NCI-H1930 (cell line): ENCODE measurements at places on chromosomes 12 and 14.
A peak's percentile ranks its signal among the peaks of the same experiment; 100 is the strongest.

DNA sequence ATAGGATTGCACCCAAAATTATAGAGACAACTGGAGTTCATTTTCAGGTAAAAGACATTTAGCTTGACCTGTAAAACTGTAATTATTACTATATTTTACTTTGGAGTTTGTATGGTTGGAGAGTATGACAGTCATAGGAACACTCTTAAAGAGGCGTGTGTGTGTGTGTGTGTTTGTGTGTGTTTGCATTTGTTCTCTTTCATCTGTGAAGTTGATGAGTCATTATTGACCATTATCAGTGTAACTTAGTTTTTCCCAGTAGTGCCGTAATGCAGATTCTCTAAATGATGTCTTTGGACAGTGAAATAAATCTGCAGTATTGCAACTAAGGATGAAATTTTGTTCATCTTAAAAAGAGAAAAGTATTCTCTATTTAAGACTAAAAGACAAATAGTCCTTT lies 13.0 kb downstream of the WASHC4 start:
- DNase-seq: no peak

- DNase-seq: peak; percentile 66
Measured at GRCh38 chr12:47023953-47024352, 55.5 kb upstream of the PCED1B start.

- no peak for DNase-seq
Measured at GRCh38 chr14:99183716-99184115, 88.3 kb downstream of the BCL11B start.

DNA sequence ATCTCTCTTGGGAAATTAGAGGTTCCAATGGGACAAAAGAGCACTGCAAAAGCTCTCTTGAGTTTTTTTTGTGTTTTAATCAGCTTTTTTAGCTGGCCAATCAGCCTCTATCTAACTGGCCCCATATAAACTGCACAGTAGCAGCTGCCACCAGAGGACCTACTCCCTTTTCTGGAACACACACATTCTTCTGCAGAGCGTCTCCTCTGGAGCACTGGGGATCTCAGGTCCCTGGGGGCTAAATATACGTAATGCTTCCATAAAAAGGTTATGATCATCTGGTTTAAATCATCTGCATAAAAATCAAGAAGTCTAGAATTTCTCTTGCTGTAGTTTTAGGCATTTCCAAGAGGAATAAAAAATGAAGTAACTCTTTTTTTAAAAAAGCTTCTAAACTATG lies 32.3 kb downstream of the TSPAN8 start:
- no peak for DNase-seq

GRCh38 chr14:54789166-54789565 lies 113.5 kb downstream of the GCH1 start:
- no peak for DNase-seq

GRCh38 chr12:45727980-45728629 lies 1.4 kb upstream of the ARID2 start:
- peak; percentile 79 for DNase-seq

DNA sequence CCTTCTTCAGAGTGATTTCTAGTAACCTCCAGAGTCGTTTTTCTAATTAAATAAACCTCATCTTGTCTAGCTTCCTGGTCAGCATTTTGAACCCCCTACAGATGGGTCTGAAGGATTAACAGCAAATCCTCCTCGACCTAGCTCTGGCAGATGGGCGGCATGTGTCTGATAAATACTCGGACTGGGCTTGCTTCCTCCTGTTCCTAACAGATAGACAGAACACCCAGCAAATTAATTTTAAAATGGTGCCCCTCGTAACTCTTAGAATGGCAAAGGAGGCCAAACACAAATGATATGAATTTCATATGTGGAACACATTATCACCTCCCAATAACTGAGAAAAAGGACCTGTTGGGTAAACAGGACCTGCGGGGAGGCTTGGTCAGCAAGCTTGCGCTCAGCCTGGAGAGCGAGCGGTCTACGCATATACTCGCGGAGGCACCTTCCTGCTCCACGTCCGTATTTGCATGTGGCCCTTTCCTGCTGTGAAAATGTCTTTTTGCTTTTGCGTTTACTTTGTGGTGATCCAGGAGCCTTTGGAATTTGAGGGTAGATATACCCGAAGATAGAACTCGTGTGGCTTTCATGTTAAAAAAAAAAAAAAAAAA lies 79.6 kb downstream of the OTX2 start:
- no peak for DNase-seq

- no peak for DNase-seq
Measured at GRCh38 chr12:55314043-55314442, at the start of gene OR6C1. TSS of gene OR6C1 (plus strand) at chr12:55314343. CDS start at chr12:55320600, 6,257 bp downstream.

- no peak for DNase-seq
Measured at GRCh38 chr14:98931126-98931525, 340.9 kb downstream of the BCL11B start.

GRCh38 chr12:121404734-121405133 lies 4.8 kb downstream of the RNF34 start:
- no peak for DNase-seq

DNA sequence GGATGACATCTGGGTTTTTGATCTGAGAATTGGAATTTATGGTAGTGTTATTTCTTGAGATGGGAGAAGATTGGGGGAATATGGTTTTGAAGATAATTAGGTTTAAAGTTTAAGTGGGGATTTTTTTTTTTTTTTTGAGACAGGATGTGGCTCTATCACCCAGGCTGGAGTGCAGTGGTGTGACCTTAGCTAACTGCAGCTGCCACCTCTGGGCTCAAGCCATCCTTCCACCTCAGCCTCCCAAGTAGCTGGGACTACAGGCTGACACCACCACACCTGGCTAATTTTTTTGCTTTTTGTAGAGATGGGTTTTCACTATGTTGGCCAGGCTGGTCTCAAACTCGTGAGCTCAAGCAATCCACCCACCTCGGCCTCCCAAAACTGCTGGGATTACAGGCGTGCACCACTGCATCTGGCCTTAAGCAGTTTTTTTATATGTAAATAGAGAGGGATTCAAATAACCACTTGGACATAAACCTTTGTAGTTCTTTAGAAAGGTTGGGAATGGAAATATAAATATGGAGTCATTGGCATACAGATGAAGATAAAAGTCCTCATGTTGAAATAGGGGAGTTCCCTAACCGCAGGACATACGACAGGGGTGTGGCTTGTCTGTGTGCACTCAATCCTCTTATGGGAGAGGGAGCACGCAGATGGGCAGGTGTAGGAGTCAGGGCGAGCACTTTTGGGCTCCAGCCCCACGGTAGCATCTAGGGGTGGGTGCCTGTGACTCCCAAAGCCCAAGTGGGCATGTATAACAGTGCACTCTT lies 4.7 kb downstream of the LIN52 start:
- DNase-seq: no peak

DNA sequence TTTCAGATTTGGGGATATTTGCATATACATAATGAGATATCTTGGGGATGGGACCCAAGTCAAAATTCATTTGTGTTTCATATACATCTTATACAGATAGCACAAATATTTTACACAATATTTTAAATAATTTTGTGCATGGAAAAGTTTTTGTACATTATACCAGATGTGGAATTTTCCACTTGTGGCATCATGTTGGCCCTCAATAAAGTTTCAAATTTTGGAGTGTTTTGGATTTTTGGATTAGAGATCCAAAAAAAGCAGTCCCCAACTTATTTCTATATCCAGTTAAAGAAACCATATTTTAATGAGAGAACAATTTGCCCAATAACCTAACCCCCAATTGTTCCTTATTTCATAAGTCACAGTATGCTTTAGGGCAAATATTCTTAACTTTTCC lies 4.5 kb downstream of the GNPNAT1 start:
- no peak for DNase-seq

DNA sequence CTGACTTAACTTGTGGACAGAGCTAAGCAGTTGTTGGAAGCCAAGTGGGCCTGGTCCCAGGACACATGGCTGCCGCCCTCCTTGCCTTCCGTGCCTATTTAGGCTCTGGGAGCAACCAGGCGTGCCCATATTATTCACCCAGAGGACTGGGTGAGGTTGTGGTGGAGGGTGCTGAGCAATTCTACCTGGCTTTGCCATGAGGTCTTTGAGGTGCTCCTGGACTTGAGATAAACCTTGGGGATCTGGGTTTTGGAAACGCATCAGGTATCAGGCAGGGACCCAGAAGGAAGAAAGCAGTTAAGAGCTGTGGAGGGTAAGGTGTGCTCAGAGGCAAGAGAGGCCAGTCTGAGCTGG lies 60.1 kb downstream of the EMP1 start:
- DNase-seq: no peak

DNA sequence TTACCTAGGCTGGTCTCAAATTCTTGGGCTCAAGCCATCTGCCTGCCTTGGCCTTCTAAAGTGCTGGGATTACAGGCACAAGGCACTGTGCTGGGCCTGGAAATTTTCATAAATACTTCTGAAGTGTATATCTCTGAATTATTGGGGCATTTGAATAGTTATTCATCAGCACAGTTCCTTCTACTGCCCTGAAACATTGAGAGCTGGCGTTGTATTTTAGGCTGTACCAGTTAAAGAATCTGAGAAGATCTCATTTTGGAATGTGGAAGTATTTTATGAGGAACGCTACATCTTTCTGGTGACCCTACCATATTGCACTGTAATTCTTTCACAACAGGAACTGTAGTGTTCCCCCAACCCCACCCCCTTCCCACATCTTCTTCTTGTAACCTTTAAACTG lies 349.0 kb upstream of the RGS6 start:
- no peak for DNase-seq

GRCh38 chr12:21301-22189 lies 45.0 kb upstream of the IQSEC3 start:
- DNase-seq: no peak

- no peak for DNase-seq
Measured at GRCh38 chr12:24206621-24207020, 257.2 kb upstream of the SOX5 start.

GRCh38 chr14:31965071-31965734 lies 111.9 kb upstream of the ARHGAP5 start:
- DNase-seq: no peak

- no peak for DNase-seq
Measured at GRCh38 chr12:6840761-6841515, at the start of gene GNB3. TSS of gene GNB3 (plus strand) at chr12:6840925. CDS start at chr12:6841288, 363 bp downstream.

DNA sequence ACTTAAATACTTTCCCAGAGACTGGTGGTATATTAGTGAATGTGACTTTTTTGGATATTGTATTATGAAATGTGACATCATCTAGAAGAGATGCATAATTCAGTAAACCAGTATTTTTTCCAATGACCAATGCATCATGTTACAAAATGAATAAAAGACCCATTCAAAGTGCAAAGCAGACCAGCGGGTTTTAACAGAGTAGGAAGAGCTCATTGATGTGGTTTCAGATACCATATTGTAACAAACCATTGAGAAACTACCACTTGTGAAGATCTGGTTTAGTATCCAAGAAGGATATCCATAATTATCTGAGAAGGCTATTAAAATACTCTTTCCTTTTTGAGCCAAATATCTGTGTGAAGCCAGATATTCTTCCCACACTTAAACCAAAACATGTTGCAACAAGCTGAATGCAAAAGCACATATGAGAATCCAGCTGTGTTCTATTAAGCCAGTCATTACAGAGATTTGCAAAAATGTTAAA lies 47.7 kb downstream of the MVK start:
- DNase-seq: no peak

DNA sequence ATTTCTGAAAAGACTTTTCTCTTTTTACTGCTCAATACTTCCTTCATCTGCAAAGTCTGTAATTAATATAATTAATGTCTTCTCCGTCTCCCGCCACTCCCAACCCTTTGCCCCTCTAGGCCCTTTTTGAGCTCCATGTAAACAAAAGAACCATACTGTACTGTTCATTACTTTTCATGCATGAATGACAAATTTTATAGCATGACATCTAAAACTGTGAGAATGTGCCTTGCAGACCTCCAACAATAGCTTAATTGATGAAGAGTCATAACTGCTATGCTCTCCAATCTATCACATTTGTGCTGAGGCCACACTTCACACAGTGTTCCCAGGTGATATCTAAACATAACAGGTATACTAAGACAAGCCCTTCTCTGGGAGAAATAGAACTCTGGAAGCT lies 1122.7 kb upstream of the ATXN7L3B start:
- DNase-seq: no peak

DNA sequence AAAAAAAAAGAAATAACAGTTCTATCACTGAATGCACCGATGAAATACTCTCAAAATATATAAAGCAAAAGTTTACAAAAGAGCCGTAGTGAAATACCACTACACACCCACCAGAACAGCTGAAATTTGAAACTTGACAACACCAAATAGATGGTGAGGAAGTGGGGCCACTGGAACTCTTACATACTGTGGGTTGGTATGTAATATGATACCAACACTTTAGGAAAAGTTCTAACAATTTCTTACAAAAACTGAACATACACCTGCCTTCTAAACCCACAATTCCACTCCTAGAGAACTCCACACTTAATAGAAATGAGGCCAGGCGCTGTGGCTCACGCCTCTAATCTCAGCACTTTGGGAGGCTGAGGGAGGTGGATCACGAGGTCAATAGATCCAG lies 14.1 kb downstream of the EIF5 start:
- no peak for DNase-seq

DNA sequence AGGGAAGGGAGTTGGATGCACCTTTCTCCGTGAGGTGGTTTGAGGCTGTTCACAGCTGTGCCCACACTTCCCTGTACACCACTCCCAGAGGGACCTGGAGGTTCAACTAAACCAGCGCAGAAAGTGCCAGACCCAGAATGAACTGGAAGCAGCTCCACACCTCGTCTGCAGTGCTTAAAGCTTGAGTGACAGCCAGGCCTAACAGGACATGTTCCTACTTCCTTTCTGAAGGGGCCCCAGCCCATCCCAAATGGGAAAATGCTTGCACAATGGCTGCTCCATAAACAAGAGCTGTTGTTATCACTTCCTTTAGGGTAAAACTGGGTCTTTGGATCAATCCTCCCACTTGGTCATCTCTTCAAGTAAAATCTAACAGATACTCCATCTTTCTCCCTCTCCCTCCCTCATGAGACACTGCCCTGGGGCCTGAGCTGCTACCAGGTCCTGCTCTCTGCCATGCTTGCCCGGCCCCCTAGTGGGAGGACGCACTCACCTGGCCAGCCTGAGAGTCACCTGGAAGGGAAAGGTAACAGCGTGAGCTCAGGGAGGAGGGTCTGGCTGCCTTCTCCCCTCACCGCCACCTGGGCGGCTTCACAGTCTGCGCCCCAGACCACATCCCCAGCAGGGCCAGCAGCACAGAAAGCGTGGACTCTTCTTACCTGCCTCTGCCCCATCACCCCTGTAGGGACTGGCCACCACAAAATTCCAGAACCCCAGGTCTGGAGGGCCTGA lies 33.5 kb downstream of the ISCA2 start:
- DNase-seq: no peak

DNA sequence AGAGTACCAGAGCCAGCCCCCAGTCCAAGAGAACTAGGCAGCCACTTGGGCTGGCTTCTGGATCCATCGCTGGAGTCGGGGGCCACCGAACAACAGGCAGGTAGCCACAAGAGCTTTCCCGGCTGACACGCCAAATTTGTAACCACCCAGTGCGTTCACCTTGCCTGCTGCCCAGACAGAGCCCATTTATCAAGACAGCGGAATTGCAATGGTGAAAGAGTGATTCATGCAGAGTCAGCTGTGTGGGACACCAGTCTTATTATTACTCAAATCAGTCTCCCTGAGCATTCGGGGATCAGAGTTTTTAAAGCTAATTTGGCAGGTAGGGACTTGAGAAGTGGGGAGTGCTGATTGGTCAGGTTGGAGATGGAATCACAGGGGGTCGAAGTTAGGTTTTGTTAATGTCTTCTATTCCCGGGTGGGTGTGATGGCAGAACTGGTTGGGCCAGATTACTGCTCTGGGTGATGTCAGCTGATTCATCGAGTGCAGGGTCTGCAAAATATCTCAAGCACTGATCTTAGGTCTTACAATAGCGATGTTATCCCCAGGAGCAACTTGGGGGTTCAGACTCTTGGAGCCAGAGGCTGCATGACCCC lies 64.3 kb downstream of the PDE6H start:
- DNase-seq: no peak
